ENCODE measurements at places on chromosomes 4 and X. TPM values are rescaled to one million over a fixed set of nuclear protein-coding genes. Genes with fewer than 3 reads are reported as not detected.

DNA sequence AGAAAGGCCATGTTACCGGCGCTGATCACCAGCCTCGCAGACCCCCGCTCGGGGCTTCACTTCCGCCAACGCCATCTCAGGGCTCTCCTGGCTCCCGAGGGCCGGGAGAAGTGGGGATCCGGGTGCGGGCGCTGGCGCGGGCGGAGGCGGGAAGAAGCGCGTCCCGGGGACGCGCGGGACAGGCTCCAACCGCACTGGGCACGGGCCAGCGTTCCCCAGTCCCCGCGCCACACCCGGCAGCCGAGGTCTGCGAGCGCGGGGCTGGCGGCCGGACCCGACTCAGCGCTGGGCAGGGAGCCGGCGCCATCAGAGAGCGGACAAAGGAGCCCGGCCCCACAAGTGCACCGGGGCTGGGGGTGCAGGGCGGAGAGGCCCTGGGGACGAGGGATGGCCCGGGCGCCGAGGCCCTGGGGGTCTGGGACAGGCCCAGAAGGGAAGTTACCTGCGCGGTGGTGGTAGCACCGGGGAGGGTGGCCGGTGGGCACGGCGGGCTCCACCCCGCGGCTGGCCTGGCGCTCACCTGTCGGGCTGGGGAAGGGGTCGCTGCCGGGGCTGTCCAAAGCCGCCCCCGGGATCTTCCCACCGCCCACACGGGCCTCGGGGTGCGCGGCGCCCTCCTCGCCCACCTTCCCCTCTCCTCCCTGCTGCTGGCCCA lies 449 bp downstream of the CTPS2 start:
- no peak for DNase-seq

- no peak for DNase-seq
Measured at GRCh38 chrX:103586314-103586646, 965 bp downstream of the TCEAL4 start.

GRCh38 chr4:11397819-11398610 lies 30.7 kb downstream of the HS3ST1 start:
- no peak for DNase-seq

- no peak for DNase-seq
Measured at GRCh38 chrX:65093658-65094057, 117.4 kb upstream of the ZC4H2 start.

- DNase-seq = no peak
Measured at GRCh38 chr4:7518871-7519637, 84.3 kb upstream of the PSAPL1 start.

- no peak for DNase-seq
Measured at GRCh38 chrX:132171478-132171877, 43.7 kb upstream of the FRMD7 start.

DNA sequence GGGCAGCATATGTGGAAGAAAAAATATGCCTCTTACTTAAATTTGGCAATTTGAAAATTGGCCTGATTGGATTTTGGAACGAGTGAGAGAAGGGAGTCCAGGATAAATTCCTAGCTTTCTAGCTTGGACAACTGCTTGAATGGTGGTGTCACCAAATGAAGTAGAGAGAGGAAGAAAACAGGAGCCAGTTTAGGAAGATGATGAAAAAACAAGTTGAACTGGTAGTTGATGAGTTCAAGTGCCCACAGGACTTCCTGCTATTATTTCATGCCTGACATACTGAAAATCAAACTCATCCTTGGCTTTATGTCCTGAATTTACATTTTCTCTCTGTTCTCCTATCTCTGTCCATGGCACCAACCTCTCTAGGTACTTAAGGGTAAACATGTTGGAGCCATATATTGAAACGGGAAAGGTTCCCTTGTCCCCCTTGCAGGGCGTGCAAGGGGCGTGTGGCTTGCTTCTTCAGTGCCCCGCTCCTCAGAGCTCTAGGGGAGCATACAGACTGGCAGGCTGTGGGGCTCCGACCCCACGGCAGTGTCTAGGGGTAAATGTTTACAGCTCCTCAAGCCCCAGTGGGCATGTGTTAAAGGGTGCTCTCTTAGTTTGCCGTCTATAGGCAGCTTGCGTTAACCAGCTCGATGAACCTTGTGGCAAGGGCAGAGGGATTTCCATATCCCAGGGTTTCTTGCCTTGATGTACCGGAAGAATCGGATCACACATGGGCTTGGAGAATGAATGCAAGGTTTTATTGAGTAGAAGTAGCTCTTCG lies 250.7 kb upstream of the PGRMC2 start:
- no peak for DNase-seq

GRCh38 chr4:123783151-123783790 lies 386.7 kb downstream of the SPRY1 start:
- DNase-seq = no peak

DNA sequence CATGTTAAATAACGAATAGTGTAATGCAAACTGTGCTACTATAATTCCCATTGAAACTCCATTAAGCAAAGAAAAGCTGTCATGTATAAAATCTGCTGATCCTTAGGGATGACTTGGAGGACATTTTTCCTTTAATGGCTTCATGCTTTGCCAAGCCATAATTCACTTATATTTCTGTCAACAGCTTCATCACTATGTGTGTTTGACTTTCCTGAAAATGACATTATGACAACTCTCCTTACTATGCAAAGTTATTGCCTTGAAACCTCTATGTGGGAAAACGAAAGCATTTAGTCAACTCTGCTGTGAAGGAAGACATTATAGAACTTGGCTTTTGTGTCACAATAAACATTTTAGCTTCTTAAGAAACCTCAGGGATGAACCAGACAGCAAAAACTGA lies 210.5 kb downstream of the GRXCR1 start:
- DNase-seq = no peak

GRCh38 chr4:11426731-11427120 lies 2.0 kb downstream of the HS3ST1 start:
- DNase-seq = no peak

- DNase-seq = no peak
Measured at GRCh38 chr4:124203613-124204238, 508.8 kb downstream of the ANKRD50 start.

- DNase-seq = no peak
Measured at GRCh38 chr4:167274351-167274750, 40.1 kb upstream of the SPOCK3 start.

The FAM114A1 gene
- 87.9 TPM for total RNA-seq

The STS gene
- 10.6 TPM for total RNA-seq

The PNMA3 gene
- 0.30 TPM for total RNA-seq

The UGT2B10 gene
- not detected for total RNA-seq

The AKAP14 gene
- total RNA-seq = not detected

The PABPC1L2B gene
- total RNA-seq = not detected

The STATH gene
- not detected for total RNA-seq

The GUCY1A1 gene
- 37.9 TPM for total RNA-seq
